Activated CD4-positive, alpha-beta T cell treated with anti-CD3 and anti-CD28 coated beads, Interleukin-2, amount 10 ng/mL, durations not matched to agents 7 days and 5 days (primary cell): ENCODE measurements at places on chromosomes 4 and X. TPM values are rescaled to one million over a fixed set of nuclear protein-coding genes. Genes with fewer than 3 reads are reported as not detected.

DNA sequence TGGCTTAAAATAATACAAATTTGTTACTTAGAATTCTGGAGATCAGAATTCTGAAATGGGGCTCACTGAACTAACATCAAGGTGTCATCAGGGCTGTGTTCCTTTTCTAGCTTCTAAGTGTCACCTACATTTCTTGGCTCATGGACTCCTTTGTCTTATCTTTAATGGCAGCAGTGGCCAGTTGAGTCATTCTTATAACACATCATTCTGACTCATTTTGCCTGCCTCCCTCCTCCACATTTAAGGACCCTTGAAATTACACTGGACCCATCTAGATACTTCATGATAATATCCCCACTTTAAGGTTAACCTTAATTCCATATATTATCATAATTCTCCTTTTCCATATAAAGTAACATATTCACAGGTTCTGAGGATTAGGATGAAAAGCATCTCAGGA, 215.9 kb downstream of the GUCY2F start:
- no peaks in the 10 kb centered on the region for H3K36me3 ChIP-seq
- no peaks in the 10 kb centered on the region for H3K4me1 ChIP-seq
- no peak overlapping the region for H3K4me3 ChIP-seq
- no peak overlapping the region for H3K27ac ChIP-seq
- no peak for DNase-seq

DNA sequence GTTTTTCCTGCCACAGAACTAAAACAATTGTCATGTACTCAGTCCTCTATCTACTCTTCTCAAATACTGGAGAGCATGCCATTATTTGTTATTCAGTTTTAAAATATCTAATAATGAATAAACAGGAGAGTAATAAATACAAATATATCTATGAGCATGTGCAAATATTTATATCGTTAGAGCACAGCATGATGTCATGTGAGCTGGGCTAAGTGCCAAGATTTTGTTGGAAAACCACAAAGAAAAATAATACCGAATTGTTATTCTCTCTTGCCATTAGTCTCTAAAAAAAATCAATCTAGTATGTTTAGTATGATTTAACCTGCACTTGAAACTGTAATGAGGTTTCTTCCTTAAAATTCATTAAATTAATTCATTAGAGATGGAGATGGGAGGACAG, 97.3 kb downstream of the DDX60 start:
- no peak overlapping the region for H3K4me3 ChIP-seq
- no peaks in the 10 kb centered on the region for H3K27me3 ChIP-seq

- no peaks in the 10 kb centered on the region for H3K27me3 ChIP-seq
- no peak overlapping the region for H3K4me3 ChIP-seq
- DNase-seq: no peak
- H3K27ac ChIP-seq: no peak overlapping the region
Measured at GRCh38 chr4:161656594-161656993, 507.2 kb downstream of the FSTL5 start.

- peaks cover 6% of the 10 kb centered on the region for H3K4me1 ChIP-seq
- no peak overlapping the region for H3K4me3 ChIP-seq
- DNase-seq: no peak
- H3K36me3 ChIP-seq: no peaks in the 10 kb centered on the region
- H3K27me3 ChIP-seq: no peaks in the 10 kb centered on the region
- no peak overlapping the region for H3K27ac ChIP-seq
Measured at GRCh38 chr4:173243917-173244658, 75.5 kb downstream of the GALNT7 start.

GRCh38 chrX:26613956-26614355, 398.0 kb downstream of the MAGEB5 start:
- H3K27ac ChIP-seq: no peak overlapping the region
- H3K4me3 ChIP-seq: no peak overlapping the region
- no peaks in the 10 kb centered on the region for H3K4me1 ChIP-seq

- H3K27ac ChIP-seq: no peak overlapping the region
- no peak overlapping the region for H3K4me3 ChIP-seq
- H3K36me3 ChIP-seq: no peaks in the 10 kb centered on the region
- no peak for DNase-seq
Measured at GRCh38 chr4:53695540-53696463, 104.5 kb upstream of the LNX1 start.

DNA sequence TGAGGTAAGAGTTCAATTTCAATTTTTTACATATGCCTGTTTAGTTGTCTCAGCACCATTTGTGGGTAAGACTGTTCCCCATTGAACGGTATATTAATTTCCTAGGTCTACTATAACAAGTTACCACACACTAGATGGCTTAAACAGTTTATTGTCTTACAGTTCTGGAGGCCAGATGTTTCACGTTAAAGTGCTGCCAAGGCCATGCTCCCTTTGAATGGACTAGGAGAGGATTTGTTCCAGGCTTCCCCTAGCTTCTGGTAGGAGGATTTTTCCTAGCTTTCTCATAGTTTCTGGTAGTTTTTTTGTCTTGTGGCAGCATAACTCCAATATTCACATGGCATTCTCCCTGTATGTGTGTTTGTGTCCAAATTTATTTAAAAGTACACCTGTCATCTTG, 149.3 kb upstream of the CYSLTR1 start:
- H3K4me3 ChIP-seq: no peak overlapping the region
- no peaks in the 10 kb centered on the region for H3K36me3 ChIP-seq
- no peaks in the 10 kb centered on the region for H3K4me1 ChIP-seq
- H3K27ac ChIP-seq: no peak overlapping the region
- no peak for DNase-seq
- no peaks in the 10 kb centered on the region for H3K27me3 ChIP-seq

DNA sequence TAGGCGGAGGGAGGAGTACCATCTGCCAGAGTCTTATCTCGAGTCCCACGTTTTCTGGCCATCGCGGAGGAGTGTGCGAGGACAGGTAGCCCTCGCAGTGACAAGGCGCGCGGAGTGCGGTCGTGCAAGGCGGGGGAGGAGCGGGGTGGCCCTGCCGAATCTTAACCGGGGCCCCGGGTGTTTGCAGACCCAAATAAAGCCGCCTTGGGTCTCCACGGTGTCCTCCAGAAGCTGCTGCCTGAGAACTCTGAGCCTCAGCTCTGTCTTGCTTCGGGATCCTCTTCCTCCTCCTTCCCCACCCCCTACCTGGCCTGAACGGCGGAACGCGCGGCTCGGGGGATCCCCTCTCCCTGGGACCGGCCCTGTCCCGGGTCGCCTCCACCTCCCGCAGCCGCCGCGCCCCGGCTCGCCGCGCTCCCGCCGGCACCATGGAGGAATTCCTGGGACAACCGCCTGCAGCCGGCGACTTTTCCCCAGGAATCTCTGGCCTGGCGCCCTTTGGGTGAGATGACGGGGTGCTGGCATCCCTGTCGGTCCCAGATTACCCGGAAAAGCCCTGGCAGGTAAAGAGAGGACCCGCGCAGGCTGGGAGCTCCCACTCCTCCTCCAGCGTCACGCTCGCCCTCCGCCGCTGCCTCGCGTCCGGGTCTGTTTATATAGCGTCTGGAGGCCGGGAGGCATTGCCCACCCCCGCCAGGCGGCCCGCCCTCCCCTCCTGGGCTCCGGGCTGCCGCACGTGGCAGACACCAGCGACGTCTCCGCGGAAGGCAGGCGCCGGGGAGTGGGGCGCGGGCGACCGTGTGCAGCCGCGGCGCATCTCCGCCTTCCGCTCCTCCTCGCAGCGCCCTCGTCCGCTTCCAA, at the start of gene GALNTL6:
GALNTL6 (plus strand) TSS at position 740 of the 861 bp plus-strand sequence.
- DNase-seq: no peak
- peaks cover 16% of the 10 kb centered on the region for H3K27me3 ChIP-seq
- H3K4me1 ChIP-seq: peaks cover 2% of the 10 kb centered on the region
- H3K4me3 ChIP-seq: no peak within 1 kb of the TSS

GRCh38 chr4:101282076-101282844, 65.1 kb downstream of the PPP3CA start:
- H3K36me3 ChIP-seq: peaks cover 7% of the 10 kb centered on the region
- H3K27me3 ChIP-seq: no peaks in the 10 kb centered on the region
- H3K4me3 ChIP-seq: no peak overlapping the region

GRCh38 chr4:79272126-79272525, 53.7 kb downstream of the NAA11 start:
- H3K4me1 ChIP-seq: no peaks in the 10 kb centered on the region
- no peak overlapping the region for H3K4me3 ChIP-seq
- H3K27me3 ChIP-seq: no peaks in the 10 kb centered on the region
- no peak overlapping the region for H3K27ac ChIP-seq
- no peaks in the 10 kb centered on the region for H3K36me3 ChIP-seq
- DNase-seq: no peak

GRCh38 chr4:57059890-57060716, 50.1 kb downstream of the IGFBP7 start:
- no peak overlapping the region for H3K27ac ChIP-seq
- no peak for DNase-seq
- no peaks in the 10 kb centered on the region for H3K4me1 ChIP-seq
- H3K36me3 ChIP-seq: no peaks in the 10 kb centered on the region
- no peak overlapping the region for H3K4me3 ChIP-seq

DNA sequence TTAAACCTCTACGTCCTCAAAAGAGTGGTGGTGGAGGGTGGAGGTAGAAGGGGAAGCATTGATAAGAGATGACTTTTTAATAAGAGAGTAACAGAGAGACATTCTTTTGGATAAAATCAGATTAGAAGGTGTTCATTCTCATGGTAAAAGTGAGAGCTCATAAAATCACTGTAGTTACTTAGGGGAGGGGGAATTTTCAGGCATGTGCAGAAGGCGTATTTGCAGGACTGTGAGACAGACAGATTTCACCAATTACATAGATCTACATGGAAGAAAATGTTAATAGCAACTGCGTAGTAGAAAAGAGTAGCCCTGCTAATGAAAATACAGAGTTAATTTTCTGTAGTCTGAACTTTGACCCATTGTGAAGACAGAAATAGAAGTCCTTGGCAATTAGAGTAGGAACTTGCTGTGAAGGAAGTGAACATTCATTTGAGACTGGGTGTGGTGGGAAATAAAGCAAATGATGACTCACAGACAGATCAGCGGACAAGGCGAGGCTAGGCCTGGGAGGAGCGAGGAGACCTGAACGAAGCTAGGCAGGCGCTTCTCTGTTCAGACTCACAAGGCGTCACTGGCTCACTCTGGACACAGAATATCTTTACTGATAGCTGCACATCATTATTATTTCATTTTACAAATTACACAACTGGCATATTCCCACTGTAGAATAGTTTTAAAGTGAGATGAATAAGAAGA, 57.2 kb upstream of the FAM9C start:
- H3K27ac ChIP-seq: peak overlapping the region; percentile 79
- peak; percentile 43 for DNase-seq
- peaks cover 52% of the 10 kb centered on the region for H3K4me1 ChIP-seq

DNA sequence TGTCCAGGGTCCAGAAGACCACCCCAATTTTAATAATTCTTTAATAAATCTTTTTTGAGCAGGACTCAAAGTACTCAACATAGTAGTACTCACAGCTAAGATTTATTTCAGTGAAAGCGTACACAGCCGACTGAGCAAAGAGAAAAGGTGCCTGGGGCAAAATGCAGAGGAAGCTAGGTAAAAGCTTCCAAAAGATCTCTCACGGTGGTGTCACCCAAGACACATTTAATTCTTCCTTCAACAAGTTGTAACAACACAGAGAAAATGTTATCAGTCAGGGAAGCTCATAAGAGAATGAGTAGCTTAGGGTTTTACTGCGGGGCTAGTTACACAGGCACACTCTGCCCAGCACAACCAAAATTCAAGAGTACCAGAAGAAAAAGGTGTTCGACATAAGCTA, 201.1 kb downstream of the OPHN1 start:
- H3K4me3 ChIP-seq: no peak overlapping the region
- H3K27ac ChIP-seq: no peak overlapping the region
- H3K36me3 ChIP-seq: no peaks in the 10 kb centered on the region
- no peak for DNase-seq

DNA sequence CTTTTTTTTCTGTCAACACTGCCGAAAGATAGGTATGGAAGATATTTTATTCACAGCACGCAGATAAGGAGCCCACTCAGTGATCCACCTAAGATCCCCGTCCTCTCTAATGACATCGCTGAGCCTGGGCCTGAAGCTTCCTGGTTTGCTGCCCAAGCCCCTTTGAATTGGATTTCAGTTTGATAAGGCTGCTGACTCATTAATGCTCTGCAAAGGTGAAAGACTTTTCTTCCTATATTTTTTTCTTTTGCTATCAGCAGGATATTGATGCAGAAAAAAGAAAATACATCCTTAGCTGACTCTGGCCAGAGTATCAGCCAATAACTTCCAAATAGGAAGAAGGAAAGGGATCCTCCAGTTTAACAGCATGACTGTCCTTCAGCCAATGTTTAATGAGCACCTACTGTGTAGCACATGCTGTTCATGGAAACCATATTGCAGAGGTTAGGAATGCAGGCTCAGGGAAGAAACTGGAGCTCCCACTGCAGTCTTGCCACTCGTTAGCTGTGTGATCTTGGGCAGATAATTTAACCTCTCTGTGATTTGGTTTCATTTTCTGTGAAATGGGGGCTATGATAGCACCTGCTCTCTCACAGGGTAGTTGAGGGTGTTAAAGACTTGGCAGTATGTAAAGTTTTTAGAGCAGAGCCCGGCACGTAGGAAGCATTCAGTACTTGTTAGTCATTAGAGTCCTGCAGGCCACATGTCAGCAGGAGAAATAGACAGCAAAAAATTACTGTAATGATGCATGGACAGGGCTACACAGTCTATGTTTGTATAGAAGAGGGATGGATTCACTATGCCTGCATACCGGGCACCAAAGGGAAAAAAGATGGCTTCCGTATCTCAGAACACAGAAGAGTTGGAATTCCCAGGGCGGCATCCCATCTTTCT, 39.3 kb downstream of the EVC start:
- no peaks in the 10 kb centered on the region for H3K4me1 ChIP-seq
- H3K4me3 ChIP-seq: no peak overlapping the region
- H3K36me3 ChIP-seq: no peaks in the 10 kb centered on the region
- no peaks in the 10 kb centered on the region for H3K27me3 ChIP-seq
- H3K27ac ChIP-seq: no peak overlapping the region

GRCh38 chrX:1071351-1071750, 141.1 kb downstream of the CRLF2 start:
- DNase-seq: no peak
- H3K4me3 ChIP-seq: no peak overlapping the region
- no peaks in the 10 kb centered on the region for H3K36me3 ChIP-seq
- no peaks in the 10 kb centered on the region for H3K4me1 ChIP-seq

- H3K27me3 ChIP-seq: no peaks in the 10 kb centered on the region
- H3K4me1 ChIP-seq: no peaks in the 10 kb centered on the region
- H3K36me3 ChIP-seq: no peaks in the 10 kb centered on the region
- H3K4me3 ChIP-seq: no peak overlapping the region
Measured at GRCh38 chr4:93086356-93086755, 742.2 kb upstream of the ATOH1 start.

SMIM14 gene
- 5.2 TPM for total RNA-seq

XAGE1A gene
- not detected for total RNA-seq

CXCL1 gene
- total RNA-seq: not detected

H2BW2 gene
- not detected for total RNA-seq

SLITRK2 gene
- not detected for total RNA-seq
